ENCODE measurements at places on chromosomes 12 and 14.

- DNase-seq = no peak
Measured at GRCh38 chr14:50947446-50947845, 3.2 kb upstream of the PYGL start.

DNA sequence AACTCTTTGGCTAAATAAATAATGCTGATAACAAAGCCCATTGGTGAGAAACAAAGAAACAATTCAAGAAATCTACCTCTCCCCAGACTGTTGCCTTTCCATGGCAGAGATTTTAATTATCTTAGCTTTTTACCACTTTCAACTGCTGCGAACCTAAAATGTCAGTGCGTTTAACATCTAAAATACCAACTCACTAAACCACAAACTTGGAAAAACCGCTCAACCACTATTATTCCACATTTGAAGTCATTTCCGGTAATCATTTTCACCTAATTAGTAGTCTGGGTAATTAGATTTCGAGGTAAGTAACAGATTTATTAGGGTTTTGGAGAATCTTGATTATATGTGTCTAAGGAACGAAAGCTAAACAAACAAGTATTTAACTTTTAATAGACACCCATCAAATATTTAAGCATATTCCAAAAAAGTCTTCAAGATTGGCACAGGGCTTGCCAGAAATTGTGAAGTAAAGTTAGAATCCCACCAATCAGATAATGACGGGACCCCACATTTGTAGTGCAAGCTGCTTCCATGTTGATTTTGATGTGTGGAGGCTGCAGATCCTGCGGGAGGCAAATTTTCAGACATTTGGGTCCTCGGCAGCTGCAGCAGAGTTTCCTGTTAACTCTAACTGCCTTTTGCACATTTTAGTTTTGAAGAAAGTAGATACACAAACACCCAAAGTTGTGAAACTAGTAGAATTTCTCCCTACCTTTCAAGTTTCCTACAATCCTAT is 4.1 kb downstream of the OTX2 start:
- DNase-seq = no peak

- no peak for DNase-seq
Measured at GRCh38 chr12:30106204-30106965, 322.6 kb upstream of the TMTC1 start.

- no peak for DNase-seq
Measured at GRCh38 chr12:65430571-65431306, 152.3 kb downstream of the MSRB3 start.

DNA sequence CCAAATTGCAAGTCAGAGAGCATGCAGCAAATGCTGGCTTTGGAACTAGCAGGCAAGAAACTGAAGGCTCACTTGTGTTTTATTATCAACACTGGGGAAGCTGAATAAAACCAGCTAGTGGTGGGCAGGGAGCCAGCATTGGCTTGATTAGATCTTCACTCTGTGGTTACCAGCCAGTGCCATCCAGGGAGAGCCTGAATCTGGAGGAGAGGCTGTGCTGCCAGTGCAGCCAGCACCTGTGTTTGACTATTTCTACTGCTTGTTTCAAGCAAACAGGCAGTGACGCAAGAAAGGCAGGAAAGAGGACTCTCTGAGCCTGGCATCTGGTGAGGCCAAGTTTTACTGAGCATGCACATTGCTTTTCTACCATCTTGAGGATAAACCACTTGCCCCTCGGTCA is 247.0 kb downstream of the PHLDA1 start:
- DNase-seq = no peak

- no peak for DNase-seq
Measured at GRCh38 chr12:1680804-1681492, 9.9 kb upstream of the ADIPOR2 start.

- DNase-seq = no peak
Measured at GRCh38 chr12:55901881-55902490, 25.7 kb downstream of the PYM1 start.

DNA sequence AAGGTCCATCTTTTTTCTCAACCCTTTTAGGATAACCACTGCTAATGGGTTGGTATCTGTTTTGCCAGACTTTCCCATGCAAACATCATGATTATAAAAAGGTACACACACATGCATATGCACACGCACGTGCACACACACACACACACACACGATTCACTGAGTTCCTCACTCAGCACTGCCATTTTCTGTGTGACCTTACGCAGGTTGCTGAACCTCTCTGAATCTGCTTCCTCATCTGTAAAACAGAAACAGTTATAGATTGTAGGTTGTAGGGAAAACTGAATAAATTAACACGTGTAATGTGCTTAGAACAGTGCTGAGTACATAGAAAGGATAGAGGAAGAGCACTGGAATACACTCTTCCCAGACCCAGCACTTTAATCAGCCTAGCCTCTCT is 182.3 kb downstream of the RBM19 start:
- no peak for DNase-seq

DNA sequence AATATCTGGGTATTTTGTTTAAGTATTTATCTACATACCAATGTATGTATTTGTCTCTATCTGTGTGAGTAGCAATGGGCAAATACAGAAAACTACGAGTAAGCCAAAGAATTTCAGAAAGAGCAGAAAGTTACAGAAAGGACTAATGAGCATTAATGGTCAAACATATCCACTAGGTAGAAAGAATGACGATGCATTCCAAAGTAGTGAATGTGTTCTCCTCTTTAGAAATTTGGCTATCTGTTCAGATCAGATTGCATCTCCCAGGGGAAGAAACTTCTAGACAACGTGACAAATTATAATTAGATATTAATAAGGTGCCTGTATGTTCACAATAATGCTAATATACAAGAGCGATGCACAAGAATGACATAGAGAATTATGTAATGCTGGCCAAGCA is 194.5 kb upstream of the GZMB start:
- DNase-seq = no peak

GRCh38 chr12:1289371-1290155 is 298.5 kb downstream of the ERC1 start:
- DNase-seq = no peak

DNA sequence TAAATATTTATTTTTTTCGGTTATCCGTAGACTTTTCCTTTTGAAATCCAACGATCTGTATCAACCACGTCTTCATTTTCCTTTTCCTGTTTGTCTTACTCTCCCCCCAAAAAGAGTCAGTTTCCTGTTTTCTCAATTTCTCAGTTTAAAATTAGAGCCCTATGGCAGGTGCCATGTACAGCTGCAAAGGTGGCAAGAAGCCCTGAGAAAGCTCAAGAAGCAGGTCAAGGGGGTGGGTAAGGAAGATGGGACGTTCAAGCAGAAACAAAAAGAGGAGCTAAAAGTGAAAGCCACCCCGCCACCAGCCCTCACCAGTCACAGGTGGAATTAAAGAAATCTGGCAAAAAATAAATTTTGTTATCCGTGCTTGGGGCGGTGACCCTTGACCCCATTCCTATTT is 26.7 kb downstream of the SLC35E3 start:
- DNase-seq = no peak

DNA sequence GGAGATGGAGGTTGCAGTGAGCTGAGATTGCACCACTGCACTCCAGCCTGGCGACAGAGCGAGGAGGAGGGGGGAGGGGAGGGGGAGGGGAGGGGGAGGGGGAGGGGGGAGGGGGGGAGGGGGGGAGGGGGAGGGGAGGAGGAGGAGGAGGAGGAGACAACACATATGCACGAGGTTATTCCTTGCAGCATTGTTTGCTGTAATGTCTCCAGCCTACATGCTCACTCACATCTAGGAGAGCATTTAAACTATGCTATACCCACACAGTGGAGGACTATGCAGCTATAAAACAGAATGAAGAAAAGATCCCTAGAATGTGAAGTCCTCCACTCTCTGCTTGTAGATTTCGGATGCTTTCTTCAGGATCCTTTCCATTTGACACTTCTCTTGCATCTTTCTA is 3.5 kb upstream of the HIGD1C start:
- DNase-seq = no peak

DNA sequence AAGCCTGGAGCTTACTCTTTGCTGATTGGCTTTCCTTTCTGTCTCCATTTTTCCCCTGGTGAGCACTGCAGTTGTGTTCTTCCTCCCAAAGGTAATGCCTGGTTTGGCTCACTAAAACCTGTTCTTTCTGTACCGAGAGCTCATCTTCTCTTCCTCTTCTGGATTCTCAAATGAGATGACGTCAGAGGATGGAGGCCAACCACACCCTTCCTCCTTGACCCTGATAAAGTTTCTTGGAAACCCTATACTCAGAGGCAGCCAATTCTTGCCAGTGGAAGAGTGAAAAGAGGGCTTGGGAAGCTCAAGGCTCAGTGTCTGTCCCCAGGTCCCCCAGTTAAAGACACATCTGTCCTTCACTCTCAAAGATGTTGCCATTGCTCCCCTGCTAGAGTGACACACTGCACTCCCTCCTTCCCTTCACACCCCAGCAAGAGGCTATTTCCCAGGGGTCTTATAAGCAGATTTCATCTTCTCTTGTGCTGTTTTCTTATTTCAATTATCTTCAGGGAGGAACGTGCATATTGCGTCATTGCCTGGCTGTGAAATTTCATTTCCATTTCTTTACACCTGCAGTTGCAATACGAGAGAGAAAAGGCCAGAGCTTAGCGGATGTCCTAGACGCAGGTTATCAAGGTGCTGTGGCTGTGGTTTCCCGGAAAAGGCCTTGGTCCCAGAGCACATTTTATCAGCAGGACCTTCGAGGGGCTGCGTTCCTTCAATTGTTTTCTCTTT is 27.3 kb downstream of the NTF3 start:
- DNase-seq = no peak

DNA sequence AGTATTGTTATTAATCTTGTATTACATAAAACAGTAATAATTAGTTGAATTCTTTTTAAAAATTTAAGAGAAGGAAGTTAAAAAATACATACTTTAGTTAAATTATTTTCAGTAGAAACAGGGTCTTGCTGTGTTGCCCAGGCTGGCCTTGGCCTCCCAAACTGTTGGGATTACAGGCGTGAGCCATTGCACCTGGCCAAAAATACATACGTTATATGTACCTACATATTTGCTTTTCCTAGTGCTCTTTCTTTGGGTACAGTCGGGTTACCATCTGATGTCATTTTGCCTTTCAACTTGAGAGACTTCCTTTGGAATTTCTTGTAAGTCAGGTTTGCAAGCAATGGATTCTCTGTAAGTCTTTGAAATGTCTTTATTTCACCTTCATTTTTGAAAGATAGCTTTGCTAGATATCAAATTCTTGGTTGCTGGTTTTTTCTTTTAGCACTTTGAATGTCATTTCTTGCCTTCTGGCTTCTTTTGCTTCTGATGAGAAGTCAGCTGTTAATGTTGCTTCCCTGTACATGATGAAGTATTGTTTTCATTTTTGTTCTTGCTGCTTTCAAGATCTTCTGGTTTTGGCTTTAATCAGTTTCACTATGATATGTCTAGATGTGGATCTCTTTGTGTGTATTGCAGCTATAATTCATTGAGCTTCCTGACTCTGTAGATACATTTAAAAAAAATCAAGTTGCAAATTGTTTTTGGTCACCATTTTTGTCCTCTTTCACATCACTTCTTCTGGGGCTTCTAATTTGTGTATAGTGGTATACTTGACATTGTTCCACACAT is 84.4 kb downstream of the SPATS2 start:
- DNase-seq = no peak

DNA sequence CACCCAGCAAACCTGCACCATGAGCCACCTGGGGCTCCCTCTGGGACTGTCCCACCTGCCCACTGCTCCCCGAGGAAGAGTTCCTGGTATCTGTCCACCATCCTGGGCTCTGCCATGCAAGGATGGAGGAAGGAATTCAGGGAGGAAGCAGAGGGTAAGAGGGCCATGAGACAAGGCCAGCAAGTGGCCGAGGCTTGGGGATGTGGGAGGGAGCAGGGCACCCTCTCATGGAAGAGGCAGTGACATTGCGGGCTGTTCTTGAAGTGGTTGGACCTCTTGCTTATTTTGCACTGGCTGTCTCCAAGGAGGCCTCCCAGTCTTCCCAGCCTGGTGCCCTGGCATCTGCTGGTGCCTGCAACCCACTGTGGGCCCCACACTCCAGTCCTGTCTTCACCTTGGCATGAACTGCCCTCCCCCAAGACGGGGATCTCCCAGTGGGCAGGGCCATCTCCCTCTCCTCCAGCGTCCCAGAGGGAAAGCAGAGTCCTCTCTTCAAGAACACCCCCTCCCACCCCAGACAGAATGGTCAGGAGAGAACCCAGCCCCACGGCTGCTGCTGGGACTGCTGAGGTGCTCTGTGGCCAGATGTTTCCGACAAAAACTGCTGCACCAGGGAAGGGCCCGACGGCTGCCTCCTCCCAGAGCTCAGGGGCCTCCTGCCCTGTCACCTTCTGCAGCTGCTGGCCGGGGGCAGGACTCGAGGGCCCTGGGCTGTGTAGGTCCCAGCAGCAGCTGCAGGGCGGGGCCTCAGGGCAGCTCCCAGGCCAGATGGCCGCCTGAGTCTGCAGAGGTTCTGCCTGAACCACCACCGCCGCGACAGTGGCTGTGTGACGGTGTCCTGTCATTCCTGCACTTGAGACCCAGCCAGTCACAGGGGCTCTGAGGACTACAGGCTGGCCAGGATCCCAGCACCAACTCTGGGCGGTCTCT is 1.8 kb upstream of the AKT1 start:
- DNase-seq = no peak

DNA sequence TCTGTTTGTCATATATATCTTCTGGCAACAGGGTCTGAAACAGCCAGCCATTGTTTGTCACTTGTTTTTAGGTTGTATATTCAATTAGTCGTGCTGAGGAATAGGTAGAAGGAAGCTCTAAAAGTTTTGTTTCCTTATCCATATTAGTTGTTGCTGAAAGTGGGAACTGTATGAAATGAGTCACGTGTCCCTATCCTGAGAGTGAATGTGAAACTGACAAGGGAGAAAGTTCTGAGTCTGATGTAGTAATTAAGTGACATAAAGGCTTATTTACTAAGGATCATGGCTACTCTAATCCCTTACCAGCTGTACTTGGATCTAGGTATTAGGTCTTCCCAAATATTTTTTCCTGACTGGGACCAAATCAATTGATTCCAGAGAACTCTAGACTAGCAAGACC is 16.4 kb downstream of the FAM234B start:
- DNase-seq = no peak

- DNase-seq = no peak
Measured at GRCh38 chr12:13937735-13938134, 43.7 kb downstream of the GRIN2B start.

DNA sequence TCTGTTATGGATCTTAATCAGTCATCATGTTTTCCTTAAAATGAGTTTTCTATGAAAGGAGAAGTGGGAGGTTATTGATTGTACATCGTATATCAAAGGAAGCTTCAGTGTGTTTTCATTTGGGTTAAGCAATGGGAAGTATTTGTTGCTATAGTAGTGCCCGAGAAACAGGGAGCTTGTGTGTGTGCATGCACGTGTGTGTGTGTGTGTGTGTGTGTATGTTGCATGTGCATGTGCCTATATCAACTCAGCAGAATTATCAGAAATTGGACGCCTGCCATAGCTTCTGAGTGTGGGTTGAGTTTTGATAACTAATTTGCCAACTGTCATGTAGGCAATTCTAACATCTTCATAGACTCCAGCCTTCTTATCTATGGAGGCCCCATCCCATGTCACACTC is 246.1 kb upstream of the CRY1 start:
- no peak for DNase-seq
